Aorta (tissue), 5 donors: ENCODE measurements at places on chromosomes 16 and 17.

DNA sequence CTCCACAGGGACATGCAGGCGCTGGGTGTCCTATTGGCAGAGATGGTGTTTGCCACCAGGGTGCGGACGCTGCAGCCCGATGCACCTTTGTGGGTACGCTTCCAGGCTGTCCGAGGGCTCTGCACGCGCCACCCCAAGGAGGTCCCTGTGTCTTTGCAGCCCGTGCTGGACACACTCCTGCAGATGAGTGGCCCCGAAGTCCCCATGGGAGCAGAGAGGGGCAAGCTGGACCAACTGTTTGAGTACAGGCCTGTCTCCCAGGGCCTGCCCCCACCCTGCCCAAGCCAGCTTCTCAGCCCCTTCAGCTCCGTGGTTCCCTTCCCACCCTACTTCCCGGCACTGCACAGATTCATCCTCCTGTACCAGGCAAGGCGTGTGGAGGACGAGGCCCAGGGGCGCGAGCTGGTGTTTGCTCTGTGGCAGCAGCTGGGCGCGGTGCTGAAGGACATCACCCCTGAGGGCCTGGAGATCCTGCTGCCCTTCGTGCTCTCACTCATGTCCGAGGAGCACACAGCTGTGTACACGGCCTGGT, 2.8 kb downstream of the WDR81 start:
- no peak for DNase-seq

DNA sequence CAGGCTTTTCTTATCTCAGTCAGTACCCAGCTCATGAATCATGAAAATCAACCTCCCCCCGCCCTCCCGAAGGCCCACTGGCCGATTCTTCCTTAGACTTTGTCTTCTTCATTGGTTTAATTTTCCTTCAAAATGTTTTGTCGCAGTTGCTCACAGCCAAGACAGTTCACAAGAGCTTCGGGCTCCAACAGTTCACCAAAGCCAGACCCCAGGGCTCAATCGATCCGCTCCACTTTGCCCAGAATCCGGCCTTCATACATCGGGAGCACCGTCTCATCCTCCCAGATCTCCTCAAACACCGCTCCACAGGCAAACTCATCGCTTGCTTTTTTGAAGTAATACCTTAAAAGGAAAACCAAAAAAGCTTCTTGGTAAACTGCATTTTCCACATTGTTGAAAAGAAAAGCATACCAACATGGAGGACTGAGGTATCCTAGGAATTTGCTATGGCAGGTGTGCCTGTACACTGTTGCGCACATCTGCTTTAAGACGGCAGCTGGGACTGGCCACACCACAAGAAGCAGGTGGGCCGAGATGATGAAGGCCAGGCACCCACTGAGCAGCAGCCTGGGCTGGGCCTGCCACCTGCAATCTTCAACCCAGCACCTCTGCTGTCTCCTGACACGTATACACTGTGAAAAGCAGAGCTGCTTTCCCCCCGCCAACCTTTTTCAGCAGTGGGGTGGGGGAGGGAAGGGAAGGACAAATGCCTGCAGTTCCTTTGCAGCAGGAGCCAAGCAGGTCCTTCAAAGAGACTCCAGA, 31.5 kb downstream of the AXIN2 start:
- DNase-seq = no peak

GRCh38 chr17:62887437-62887836, 78.6 kb upstream of the TANC2 start:
- no peak for DNase-seq

GRCh38 chr17:27233776-27234175, 60.1 kb upstream of the WSB1 start:
- no peak for DNase-seq

GRCh38 chr17:33989361-33990148, 265.5 kb upstream of the CCL2 start:
- no peak for DNase-seq

DNA sequence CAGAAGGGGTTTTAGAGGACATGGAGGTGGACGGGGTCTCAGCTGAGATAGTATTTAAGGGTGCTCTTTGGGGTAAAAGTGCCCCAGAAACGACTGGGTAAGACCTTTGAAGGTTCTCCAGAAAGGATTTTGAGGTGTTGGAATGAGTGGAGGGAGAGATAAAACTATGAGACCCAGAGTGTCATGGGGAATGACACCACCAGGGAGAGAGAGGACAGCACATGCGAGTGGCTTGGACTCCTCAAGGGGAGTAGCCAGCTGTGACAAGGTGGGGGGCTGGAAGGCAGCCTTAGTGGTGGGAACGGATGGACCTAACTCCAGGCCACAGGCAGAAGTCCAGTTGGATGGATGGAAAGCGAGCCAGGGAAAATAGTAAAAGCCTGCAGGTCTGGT, 19.2 kb upstream of the PITPNM3 start:
- DNase-seq = no peak

- DNase-seq = peak; percentile 75
Observed at GRCh38 chr17:17682737-17683680, 1.8 kb downstream of the RAI1 start.
